ENCODE measurements at places on chromosomes 7 and 10.
A peak's percentile ranks its signal among the peaks of the same experiment; 100 is the strongest.

GRCh38 chr7:26195182-26195581 is 5.4 kb downstream of the HNRNPA2B1 start:
- no peak for DNase-seq

DNA sequence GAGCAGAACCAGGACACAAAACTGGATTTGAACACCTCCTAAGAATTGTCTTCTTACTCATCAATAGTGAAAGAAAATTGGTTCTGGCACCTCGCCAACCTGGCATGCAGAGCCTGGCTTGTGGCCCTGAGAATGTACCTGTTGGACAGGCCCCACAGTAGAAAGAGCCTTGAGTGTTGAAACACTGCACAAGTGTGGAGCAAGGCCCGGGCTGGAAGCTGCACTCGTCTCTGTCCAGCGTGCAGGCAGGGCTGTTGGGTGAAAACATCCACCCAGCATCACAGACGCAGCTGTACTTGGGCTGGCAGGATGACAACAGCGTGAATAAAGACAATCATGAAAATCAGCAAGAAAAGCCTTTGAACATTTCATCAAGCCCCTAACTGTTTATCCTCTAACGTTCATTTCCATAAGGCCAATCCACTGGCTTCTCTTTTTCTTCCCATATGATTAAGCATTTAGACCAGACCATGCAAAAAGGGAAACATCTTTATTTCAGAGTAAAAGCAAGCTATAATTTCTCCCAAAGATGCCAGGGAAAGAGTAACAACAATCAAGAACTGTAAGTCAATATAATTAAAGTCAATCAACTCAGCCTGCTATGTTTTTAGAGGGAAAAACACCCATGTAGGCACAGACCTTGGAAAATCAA is 15.6 kb downstream of the CUBN start:
- peak; percentile 51 for DNase-seq

GRCh38 chr7:23791721-23792120 is 81.7 kb downstream of the STK31 start:
- peak; percentile 2 for DNase-seq

- no peak for DNase-seq
Observed at GRCh38 chr7:91358303-91358702, 94.1 kb downstream of the FZD1 start.

DNA sequence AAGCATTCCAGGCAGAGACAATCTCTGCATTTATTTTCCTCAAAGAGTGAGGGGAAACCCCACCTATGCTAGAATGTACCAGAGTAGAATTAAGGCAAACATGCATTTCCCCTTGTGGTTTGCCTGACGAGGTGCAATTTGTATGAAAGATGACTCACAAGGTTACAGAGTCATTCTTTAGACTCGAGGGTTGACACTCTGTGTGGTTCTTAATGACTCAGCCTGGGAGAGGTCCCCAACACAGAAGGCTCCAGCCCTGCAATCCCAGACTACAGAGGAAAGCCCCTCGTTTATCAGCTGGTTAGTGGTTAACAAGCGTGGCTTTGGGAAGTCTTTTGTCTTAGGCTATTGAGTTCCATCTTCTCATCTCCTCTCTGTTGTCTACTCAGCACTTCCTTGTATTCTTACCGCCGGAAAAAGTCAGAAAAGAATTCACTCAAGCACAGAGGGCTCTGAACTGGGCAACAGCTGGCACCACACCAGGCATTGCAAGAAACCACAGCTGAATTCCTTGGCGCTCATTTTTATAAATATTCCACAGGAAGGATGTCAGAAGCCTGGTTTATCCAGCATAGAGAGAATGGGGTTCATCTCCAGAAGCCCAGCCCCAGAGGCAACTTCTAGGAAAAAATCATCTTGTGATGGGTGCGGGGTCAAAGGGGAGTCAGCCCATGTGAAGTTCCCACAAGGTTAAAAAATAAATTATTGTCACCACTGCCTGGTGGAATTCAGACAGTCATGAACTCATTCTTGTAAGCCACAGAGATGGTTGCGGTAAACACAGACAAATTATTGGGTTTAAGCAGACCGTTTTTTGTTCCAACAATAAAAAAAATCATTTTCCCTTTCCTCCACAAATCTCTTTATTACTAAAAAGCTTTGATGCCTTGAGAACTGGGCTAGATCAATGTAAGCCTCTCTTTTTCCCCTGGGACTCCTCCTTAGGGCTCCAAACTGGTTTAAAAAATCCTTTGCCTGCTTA is 24.5 kb upstream of the SVIL start:
- DNase-seq = peak; percentile 100

DNA sequence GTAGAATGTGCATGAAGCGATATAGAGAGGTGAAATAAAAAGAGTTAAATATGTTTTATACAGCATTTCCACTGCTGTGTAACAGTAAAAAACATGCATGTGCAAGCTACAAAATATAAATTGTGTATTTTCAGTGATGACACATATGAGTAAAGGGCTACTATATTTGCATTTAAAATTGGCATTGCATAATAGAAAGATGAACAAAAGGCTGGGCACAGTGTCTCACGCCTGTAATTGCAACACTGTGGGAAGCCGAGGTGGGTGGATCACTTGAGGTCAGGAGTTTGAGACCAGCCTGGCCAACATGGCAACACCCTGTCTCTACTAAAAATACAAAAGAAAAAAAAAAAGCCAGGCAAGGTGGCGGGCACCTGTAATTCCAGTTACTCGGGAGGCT is 79.8 kb upstream of the CCDC71L start:
- peak; percentile 16 for DNase-seq

GRCh38 chr7:118311121-118311836 is 86.8 kb downstream of the ANKRD7 start:
- DNase-seq = peak; percentile 97

DNA sequence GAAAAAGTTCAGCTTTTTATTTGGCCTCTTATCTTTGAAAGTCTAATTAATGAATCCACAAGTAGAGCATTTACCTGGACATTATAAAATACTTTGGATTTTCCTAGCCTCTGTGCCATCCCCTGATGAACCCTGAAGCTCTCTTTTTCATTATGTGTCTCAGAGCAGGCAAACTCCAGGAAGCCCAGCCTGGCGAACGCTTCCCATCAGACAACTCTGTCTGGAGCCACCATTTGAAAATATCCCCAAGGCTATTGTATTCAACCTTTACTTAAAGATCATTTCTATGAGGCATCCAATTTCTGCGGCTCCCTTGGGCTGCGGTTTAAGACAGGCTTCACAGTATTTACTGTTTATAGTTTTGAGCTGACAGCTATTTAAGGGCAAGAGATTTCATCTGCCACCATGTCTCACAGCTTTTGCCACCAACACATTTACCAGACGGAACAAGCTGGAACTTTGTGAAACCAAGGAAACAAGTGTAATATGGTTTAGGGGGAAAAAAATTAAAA is 257.2 kb upstream of the GLI3 start:
- no peak for DNase-seq

DNA sequence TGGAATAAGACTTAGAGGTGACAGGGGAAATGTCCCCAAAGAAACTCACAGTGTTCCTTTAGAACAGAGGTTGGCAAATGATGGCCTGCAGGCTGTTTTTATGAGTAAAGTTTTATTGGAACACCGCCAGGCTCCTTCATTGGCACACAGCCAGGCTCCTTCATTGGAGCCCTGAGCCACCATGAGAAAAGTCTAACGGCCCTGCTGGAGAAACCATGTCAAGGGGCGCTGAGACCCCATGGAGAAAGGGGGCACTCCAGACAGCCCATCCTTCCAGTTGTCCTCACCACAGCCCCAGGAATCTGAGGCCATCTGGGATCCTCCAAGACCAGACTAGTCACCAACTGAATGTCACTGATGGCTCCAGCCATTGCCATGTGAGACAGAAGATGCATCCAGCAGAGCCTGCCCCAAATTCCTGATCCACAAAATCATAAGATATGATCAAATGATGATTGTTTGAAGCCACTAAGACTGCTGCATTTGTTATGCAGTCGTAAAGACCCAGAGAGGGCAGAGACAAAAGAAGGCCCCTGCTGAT is 88.2 kb upstream of the GPR26 start:
- no peak for DNase-seq

- no peak for DNase-seq
Observed at GRCh38 chr10:84074521-84074920, 64.8 kb upstream of the GHITM start.

- DNase-seq = no peak
Observed at GRCh38 chr10:44422570-44423101, 37.7 kb upstream of the CXCL12 start.

DNA sequence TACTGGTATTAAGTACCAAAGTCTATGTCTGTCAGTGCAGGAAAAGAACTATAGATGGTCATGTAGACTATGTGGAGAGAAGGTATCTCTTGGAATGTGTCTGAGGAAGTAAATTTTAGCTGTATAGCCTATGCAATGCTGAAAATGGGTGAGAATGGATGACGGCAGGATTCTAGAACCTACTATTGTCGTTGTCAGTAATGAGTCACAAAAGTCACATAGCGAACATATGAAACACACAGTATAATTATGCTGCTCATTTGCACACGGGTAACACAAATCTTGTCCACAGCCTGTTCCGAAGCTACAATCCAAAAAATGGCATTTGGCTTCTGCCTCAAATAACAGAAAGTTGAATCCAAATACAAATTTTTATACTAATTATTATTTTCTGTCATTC is 33.6 kb upstream of the KMT2E start:
- DNase-seq = no peak

- DNase-seq = no peak
Observed at GRCh38 chr7:131221061-131221460, 106.6 kb upstream of the MKLN1 start.

All from amniotic epithelial cell (primary cell).